Activated T-cell treated with anti-CD3 and anti-CD28 coated beads for 24 hours (primary cell): ENCODE measurements at places on chromosomes 13 and 19.
A peak's percentile ranks its signal among the peaks of the same experiment; 100 is the strongest.

DNA sequence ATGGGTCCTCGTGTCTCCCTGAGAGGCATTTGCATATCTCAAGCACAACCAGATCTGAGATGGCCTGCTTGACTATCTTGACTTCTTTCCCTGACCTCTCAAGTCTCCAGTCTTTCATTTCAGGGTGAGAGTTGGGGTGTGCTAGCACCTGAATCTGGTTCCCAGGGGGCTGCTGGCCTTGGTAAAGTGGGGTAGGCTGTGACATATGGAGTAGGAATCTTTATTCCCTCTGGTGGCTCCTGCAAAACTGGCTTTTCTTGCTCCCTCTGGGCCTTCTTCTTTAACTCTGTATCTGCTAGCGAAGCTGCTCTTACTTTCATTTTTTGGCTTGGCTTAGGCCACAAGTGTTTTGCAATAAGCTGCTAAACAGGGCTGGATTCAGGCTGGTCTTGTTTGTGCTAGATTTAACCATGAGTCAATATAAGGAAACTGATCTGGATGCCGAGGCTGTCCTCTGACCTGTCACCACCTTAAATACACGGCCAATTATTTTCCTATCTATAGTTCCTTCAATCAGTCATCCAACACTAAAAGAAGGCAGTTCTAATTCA, 42.3 kb downstream of the ZNF493 start:
- DNase-seq, result no peak

DNA sequence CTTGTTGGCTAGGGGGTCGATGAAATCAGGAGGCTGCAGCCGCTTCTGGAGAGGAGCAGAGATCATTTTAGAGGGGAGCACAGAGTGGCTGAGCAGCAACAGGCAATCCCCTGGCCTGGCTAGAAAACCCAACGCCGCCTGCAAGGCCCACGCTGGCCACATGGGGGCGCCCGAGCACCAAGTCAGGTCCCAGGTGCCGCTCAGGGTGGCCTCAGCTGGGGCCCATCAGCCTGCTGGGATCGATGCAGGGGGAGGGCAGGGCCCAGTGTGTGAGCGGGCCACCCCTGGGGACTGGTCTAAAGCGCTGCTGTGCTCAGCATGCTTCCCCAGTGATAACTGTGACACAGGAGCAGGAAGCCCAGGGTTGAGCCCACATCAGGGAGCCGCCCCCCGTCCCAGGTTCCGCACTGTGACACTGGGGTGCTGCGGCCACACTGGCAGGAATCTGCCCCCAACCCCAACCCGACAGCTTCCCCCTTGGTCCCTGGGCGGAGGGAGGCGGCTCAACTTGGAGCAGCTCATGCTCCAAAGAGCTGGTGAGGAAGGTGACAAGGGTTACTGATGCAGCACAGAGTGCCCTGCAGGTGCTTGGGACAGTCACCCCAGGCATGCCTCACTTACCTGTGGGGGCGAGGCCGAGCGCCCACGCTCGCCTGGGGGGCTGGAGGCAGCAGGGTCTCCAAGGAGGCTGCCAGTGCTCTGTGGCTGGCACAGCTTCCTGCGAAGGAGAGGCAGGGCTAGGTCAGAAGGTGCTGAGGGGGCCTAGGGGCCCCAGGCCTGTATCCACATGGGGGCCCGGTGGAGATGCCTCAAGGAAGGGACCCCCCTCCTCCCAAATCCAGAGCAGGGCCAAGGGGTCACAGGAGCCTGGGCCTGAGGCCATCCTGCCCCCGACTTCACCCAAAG, 13.3 kb upstream of the ISYNA1 start:
- DNase-seq, result peak; percentile 81

DNA sequence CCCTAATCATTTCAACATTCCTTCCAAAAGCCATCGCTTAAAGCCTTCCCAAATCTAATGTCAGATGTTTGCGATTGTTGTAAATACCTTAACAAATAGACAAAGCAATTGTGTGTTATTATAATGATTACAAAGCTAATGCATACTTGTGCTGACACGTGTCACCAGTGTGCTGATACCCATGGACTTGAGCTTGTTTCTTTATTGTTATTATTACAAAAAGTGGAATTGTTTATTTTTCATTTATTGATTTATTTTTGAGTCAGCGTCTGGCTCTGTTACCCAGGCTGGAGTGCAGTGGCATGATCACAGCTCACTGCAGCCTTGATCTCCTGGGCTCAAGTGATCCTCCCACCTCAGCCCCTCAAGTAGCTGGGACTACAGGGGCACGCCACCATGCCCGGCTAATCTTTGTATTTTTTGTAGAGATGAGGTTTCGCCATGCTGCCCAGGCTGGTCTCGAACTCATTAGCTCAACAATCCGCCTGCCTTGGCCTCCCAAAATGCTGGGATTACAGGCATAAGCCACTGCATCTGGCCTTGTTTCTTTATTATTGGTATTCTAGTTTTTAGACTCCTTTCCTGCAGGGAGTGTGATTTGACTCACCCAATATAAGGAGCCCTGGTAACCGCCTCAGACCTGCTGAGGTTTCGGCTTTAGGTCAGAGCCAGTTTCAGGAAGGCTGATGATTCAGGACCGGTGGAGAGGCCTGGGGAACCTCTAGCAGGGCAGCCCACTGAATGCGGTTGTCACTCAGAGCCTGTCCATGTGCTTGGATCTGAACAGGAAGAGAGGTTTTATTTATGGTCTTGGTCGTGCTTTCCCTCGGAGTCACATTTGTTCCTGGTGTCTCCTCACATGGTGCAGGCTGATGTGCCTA, 2.1 kb upstream of the FBXO17 start:
- DNase-seq, result peak; percentile 39

- no peak for DNase-seq
Measured at GRCh38 chr19:3398900-3399278, 32.5 kb downstream of the NFIC start.

GRCh38 chr13:50229960-50230661, 214.9 kb downstream of the KCNRG start:
- DNase-seq, result no peak

DNA sequence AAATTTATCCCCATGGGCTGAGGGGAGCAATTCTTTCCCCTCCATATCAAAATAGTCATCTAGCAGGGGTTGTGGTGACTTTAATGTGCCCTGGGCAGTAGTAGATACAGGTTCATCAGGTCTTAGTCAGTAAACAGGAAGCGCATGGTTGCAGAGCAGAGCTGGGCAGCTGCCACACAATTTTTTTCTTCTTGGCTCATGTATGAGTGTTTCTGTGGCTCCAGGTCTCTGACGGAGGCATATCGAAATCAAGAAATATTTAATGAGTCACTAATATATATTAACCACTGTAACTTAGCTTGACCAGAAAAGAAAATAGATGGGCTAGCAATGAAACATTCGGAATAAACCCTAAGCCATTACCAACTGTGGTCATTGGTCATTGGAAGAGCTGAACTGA, 68.4 kb upstream of the UBL3 start:
- DNase-seq, result no peak
